ENCODE measurements at places on chromosomes 1 and 21.

- no peak for DNase-seq
Observed at GRCh38 chr1:37629008-37629407, 5.7 kb downstream of the RSPO1 start.

DNA sequence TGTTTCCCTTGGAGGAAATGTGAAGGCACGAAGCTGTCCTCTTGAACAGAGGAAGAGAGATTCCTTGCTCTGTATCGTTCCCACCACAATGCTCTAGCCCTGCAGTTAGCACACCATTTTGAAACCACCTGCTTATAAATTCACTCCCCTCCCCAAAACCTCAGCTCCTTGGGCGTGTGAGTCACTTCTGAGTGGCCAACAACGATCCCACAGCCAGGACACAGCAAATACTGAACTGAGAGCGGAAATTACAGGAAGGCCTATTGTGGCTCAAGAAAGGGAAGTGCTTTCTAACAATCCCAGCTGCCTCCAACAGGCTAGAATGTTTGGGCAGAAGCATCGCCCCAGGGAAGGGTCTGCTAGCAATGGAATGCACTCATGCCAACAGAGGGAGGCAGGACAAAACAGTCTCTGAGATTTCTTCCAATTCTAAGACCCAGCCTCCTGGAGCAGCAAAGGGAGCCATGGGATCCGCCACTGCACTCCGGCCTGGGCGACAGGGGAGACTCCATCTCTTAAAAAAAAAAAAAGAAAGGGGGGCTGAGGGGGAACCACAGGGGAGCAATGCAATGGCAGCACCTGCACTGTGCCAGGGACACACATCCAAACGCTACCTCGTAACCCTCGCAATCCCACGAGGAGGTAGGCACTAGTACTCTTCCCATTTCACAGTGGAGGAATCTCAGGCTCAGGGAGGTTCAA, 1.9 kb downstream of the TMEM53 start:
- no peak for DNase-seq

DNA sequence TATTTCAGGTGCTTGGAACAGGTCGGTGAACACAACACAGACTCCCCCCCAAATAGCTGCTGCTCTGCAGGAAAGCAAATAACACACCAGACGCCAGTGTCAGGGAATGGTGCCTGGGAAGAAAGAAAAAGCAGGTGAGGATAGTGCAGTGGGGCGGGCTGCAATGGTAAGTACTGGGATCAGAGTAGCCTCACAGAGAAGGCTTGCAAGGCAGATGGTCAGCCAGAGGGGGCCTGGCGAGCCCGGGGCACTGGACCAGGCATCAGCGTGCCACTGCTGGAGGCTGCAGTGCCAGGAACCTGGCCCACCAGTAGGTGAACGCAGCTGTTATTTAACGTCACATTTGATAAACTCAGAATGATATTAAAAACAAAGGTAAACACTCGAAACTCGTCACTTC, 60.0 kb downstream of the POFUT2 start:
- no peak for DNase-seq

DNA sequence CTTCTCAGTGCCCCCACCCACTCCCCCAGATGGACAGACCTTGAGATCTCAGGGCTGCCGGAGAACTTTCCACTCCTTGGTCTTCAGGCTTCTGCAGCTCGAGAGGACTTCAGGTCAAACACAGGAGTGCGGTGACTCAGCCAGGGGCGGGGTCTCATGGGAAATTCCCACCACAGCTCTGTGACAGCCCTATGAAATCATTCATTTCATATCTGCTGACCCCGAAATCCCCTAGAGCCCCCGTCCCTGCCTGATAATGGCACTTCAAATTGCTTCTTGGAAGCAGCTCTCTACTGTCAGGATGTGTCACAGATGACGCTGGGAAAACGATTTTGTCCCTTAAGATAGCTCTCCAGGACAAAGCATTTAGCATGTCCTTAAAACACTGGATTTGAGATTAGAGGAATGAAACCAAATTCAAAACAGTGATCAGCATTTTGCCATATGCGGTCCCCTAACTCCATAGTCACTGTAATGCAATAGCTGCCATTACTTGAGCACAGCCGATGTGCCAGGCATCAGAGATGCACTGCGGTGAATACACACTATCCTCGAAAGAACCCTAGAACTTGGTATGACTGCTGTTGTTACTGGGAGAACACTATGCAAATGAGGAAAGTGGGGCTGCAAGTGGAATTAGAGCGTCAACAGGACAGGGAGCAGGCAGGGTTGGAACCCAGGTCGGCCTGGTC, at the start of gene TNFRSF9:
TNFRSF9 (minus strand) TSS at position 95 of the 692 bp plus-strand sequence. CDS start 845 bp downstream, outside the sequence.
- no peak for DNase-seq

DNA sequence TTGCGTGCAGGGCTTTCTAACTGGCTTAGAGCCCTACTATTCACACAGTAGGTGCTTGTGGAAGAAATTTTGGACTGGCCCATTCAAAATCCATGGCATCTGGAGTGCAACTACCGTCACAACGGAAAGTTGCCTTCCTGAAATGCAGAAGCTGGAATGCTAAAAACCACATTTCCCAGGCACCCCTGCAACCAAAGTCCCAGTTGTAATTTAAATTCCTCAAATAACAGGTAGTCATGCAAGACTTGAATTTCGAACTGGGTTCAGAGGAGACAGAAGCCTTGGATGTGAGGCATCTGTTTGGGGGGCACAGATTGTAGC, 186.7 kb downstream of the TOMM20 start:
- DNase-seq, result no peak

DNA sequence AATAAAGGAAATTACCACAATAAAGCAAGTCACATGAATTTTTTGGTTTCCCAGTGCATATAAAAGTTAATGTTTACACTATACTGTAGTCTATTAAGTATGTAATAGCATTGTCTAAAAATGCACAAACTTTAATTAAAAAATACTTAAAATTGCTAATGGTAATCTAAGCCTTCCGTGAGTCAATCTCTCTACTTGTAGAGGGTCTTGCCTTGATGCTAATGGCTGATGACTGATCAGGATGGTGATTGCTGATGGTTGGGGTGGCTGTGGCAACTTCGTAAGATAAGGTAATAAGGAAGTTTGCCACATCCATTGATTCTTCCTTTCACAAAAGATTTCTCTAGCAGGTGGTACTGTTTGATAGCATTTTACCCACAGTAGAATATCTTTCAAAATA, 466.6 kb upstream of the PROX1 start:
- DNase-seq, result no peak

DNA sequence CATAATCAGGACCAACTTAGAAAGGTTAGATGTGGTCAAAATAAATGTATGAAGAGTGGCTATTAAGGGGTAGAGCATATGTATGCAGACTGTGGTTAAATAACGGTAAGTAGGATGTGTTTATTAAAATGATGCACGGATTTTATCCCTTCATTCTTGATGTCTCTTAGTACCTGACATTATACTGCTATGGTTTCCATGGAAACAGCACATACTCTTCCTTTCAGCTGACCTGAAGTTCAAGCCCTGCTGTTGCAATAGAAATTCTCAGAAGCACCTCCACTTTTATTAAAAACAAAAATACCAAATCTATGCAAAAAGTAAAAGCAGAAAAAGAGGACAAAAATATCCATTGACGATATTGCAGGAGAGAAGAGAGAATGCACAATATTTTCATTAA, 381.4 kb downstream of the RWDD3 start:
- no peak for DNase-seq

DNA sequence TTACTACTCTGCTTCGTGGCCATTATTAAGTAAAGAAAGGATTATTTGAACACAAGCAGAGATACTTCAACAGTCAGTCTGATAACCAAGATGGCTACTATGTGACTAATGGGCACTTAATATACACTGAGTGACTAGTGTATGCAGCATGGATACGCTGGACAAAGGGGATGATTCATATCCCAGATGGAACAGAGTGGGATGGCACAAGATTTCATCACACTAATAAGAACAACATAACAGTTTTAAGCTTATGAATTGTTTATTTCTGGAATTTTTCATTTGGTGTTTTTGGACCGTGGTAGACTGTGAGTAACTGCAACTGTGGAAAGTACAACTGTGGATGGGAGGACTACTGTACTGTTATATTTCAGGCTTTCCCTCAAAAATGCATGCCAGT, 9.4 kb downstream of the ZCCHC17 start:
- no peak for DNase-seq

GRCh38 chr21:18155508-18156193, 89.0 kb upstream of the CHODL start:
- no peak for DNase-seq
